ENCODE measurements at places on chromosomes 13 and 19.

- no peak for DNase-seq
These were observed 484.5 kb downstream of the DIAPH3 start for GRCh38 chr13:59679254-59679653.

DNA sequence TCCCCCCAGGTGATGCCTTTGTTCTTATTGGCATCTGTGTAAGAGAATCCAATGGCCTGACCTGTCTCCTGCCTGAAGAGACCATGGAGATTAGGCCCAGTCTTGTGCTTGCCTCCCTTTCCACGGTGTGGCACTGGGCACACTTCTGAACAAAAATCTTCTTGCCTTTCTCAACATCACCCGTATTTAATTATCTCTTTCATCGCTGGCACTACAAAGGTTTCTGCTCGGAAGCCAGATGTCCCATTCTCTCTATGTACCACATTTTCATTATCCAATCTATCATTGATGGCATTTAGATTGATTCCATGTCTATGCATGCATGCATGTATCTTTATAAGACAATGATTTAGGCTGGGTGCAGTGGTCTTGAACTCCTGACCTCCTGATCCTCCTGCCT is 74.3 kb downstream of the SLC25A15 start:
- no peak for DNase-seq

- DNase-seq: no peak
These were observed at the start of gene PTGER1 for GRCh38 chr19:14475251-14476073. TSS of gene PTGER1 (minus strand) at chr19:14475354. CDS start at chr19:14474320, 1,034 bp downstream.

DNA sequence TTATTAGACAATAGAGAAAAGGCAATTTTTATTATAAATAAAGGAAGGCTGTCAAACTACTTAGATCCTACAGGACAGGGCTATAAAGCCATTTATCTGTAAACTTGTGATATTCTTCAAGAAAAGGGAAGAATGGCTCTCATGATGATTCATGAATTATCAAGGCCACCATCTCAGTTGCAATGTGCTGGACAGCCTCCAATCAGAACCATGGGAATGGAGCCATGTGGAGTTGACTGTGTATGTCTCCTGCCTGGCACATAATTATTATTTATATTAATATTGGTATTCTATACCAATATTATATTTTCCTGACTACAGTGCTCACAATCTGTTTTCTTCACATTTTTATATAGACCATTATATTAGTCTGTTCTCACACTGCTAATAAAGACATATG is 560.5 kb upstream of the MIR17HG start:
- no peak for DNase-seq

DNA sequence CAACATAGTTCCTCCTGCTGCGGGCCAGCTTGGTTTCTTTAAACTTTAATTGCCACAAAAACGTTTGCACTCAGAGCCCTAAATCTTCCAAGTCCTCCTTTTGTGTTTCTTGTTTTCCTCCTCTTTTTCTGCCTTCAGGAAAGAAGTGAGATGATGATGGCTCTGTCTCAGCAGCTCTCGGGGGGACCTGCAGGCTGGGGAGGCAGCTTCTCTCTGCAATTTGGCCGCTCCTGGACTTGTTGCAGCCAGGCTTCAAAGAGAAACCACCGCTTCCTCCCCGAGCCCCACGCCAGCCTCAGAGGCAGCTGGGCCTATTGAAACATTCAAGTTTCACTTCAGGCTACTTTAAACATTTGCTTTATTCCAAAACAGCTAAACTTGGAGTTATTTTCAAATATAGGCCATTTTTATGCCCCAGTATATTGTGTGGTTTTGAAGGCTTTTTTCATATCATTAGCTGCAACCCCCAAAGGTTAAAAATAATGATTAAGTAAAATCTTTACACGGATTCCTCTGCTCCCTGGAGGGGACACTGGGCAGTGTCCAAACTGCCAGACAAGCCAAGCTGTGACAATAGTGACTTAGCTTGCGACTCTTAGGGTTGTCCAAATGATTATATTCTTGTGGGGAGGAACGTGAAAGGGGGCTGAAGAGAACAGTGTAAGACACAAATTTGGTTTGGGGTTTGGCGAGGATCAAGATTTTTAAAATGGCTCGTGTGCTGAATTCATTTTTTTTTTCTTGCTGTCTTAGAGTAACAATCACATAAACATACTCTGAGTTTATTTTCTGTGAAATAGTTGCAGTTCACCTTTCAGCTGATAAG is 330.8 kb downstream of the DLEU7 start:
- DNase-seq: no peak

DNA sequence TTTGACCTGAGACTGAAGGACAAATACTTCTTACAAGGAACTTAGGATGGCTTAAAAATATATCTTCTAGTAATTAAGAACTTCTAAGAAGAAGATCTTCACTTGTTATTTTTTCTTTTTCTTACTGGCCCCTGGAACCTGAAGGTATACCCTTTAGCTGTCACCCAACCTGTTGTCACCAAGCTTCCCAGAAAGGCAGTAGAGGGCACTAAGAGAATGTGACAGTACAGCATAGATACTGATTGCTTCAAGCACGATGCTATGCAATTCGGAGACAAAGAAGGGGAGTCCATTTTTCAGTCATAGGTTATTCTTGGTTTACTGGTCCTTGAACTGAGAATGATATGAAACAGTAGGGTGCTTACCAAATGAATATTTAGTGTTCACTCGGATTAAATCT is 208.3 kb upstream of the PCDH9 start:
- DNase-seq: no peak

DNA sequence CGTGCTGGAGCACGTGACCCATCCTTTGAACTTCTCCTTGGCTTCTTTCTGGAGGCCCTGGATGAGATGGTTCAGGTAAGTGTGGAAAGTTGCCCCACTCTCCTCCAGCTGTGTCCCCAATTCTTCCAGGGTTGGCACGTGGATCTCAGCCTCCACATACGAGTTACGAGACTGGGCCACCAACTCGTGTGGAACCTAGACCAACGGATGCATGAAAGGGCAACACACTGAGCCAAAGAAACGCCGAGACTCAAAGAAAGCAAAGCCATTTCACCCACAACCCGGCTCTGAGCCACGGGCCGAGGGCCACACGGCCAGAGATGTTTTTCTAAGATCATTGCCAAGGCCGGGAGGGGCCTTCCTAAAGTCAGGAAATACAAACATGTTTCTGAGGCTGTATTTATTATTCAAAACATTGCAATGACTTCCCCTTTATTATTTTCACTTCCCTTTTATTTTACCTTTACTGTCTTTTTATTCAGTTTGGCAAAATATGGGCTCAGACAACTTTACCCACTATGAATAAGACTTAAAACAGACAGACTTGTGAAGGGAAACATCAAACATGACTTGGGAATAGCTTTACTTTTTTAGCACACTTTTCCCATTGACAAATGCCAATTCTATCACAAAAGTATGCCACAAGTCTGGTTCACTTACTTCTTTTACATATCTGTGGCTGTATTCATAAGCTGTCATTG is 94.6 kb downstream of the KL start:
- DNase-seq: no peak

Data from H54 (cell line).